ENCODE measurements at places on chromosomes 12 and 14. TPM values are rescaled to one million over a fixed set of nuclear protein-coding genes. Genes with fewer than 3 reads are reported as not detected.

DNA sequence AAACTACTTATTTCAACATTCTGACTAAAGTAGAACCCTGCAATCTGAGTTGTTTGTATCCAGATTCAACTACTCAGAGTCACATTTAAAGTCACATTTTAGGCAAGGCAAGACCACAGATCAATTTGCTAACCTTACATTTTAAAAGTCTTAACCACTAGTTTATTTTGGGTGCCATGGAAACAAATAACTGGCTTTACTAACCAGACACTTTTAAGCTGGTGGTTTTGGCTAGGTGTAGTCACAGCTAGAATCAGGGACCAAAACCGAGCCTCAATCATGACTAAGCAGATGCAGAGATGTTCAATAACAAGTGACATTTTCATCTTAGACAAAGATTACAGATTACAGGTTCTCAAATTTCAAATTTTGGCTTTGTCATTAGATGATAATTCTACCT, 115.3 kb downstream of the PDE6H start:
- no peak for DNase-seq

DNA sequence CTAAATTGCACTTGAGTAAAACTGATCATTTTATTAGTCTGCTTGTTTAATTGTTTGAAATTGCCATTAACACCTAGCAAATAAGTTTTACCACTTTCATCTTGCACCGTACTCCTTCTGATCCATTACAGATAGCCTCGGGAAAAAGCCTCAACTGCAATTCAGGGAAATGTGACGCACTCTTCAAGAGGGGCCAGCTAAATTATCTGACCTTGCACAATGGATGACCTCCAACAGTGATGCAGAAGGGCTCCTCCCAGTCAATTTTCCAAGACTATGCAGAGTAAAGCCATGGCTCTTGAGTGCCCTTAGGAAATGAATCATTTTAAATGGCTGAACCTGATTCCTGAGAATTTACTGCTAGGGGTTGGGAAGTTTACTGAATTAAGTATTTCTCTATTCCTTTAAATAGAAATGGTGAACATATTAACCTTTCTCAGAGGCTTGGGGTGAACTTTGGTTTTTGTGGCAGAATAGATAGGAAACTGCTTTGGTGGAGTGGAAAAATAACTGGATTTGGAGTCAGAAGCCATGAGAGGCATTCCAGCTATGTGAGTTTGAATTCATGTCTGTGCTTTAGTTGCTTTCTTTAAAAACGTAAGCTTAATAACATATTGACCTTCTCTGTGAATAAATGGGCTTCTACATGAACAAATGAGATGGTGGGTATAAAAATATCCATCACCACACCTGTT, 64.8 kb upstream of the OVCH1 start:
- peak; percentile 52 for DNase-seq

DNA sequence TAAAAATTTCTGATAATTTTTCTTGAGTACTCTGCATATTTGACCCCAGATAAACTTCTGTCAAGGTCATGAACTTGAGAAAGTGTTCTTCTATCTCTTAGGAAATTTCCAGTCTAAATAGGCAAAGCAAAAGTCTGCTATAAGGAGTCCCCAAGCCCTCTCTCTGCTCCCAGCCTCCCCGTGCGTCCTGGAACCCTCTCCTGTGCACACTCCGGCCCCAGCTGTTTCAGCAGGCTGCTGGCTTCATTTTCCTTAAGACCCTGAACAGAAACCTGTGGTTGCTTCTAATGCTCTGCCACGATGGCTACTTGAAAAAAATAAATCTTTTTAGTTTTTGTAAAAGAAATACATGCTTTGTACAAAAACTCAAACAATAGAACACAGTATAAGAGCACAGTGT, 14.7 kb downstream of the KRT2 start:
- DNase-seq, result no peak

GRCh38 chr12:126966498-126966897, 1300.5 kb upstream of the TMEM132C start:
- no peak for DNase-seq

GRCh38 chr12:23221066-23221465, 596.1 kb downstream of the ETNK1 start:
- no peak for DNase-seq

The SLC16A7 gene
- polyA plus RNA-seq, result 3.8 TPM

The ADCY4 gene
- 18.9 TPM for polyA plus RNA-seq

The GPR84 gene
- 0.46 TPM for polyA plus RNA-seq

All from stomach (tissue), 19 donors.